ENCODE measurements at places on chromosomes 6 and 20.

- no peak for DNase-seq
Measured at GRCh38 chr6:168451805-168452517, 11.0 kb downstream of the SMOC2 start.

DNA sequence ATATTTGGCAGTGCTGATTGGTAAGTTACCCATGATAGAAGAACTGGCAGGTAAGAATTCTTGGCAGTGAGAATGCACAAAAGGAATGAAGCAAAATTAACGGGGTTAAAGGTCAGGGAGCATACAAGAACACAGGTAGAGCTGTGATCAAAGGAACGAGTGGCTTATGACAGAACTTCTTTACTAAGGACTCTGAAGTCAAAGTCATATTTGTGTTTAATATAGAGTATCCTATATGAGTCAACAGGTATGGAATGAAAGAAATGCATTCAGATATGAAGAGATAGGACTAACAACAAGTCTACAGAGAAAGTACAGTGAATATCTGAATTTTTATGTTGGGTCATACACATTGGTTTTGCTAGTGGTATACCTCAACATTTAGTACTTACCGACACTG is 209.0 kb upstream of the CITED2 start:
- DNase-seq = no peak

GRCh38 chr6:120077489-120077888 is 727.9 kb upstream of the MAN1A1 start:
- peak; percentile 20 for DNase-seq

- DNase-seq = no peak
Measured at GRCh38 chr6:124002377-124003081, 198.9 kb downstream of the NKAIN2 start.

DNA sequence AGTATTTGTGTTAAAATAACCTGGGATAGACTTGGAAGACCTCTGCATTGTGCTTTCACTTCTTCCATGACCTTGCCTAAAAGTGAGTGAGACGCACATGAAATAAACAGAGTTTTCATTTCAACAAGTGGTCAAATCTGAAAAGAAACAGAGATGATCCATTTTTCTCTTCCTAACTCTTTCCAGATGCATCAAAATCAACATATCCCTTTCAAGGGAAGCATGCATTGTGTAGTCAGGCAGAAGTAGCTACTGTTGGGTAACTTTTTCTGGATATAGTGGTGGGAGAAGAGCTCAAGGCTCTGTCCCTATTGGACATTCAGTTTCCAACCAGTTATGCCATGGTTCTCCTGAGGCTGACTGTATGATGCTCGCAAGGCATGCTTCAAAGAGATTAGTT is 233.0 kb upstream of the JAG1 start:
- DNase-seq = no peak

DNA sequence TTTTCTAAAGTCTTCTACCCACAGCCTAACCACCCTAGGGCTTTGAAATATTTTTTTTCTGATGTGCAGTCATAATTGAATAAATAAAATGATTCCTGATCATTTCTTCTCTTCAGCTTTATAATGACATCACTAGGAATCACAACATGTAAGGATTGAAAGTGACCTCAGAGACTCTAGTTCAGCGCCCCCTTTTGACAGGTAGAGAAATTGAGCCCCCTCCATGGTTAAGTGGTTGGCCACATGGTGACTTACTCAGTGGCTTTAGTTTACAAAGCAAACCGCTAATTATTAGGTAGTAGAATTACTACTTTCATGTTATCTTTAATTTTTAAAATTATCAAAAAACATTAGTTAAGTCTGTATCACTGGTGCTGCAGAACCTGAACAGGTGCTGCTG is 13.3 kb upstream of the SLC2A12 start:
- peak; percentile 34 for DNase-seq

DNA sequence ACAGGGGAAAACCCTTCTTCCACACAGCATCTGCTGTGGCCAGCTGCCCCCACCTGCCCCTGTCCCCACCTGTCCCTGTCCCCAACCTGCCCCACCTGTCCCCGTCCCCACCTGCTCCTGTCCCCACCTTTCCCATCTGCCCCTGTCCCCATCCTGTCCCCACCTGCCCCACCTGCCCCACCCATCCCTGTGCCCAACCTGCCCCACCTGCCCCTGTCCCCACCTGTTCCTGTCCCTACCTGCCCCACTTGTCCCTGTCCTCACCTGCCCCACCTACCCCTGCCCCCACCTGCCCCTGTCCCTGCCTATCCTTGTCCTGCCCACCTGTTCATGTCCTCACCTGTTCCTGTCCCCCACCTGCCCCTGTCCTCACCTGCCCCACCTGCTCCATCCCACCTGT is 6.4 kb upstream of the MYT1 start:
- DNase-seq = no peak

DNA sequence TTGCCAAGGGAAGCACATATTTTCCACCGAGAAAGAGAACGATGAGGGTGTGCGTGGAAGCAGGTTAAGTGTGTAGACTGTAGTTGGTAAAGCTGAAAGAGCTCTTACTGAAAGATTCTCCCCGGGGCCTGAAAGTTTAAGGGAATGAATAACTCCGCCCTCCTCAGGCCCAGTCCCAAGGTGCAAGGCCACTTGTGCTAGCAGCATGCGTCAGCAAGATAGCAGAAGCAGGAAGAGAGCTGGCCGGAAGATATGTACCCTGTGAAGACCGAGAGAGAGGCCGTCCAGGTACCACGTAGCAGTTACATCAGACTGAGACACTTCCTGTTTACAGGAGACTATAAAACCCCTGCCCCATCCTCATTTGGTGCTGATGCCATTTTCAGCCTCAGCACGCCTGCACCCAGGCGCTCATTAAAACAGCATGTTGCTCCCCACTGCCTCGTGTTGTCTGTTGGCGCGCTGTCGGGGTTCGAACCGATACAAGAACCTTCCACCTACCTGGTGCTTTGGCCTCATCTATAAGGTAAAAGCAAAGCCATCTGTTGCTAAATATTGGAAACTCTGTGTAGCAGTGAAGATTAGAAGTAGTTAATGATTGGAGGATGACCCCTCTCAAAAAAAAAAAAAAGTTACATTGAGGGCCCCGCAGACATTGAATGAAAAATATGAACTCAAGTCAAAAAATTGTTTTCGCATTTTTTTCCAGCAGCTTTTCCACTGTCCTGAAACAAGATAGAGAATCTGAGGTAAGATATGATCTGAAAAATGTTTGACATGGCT is 18.6 kb upstream of the FAM135A start:
- no peak for DNase-seq

GRCh38 chr6:134205366-134205765 is 112.5 kb downstream of the SGK1 start:
- no peak for DNase-seq

DNA sequence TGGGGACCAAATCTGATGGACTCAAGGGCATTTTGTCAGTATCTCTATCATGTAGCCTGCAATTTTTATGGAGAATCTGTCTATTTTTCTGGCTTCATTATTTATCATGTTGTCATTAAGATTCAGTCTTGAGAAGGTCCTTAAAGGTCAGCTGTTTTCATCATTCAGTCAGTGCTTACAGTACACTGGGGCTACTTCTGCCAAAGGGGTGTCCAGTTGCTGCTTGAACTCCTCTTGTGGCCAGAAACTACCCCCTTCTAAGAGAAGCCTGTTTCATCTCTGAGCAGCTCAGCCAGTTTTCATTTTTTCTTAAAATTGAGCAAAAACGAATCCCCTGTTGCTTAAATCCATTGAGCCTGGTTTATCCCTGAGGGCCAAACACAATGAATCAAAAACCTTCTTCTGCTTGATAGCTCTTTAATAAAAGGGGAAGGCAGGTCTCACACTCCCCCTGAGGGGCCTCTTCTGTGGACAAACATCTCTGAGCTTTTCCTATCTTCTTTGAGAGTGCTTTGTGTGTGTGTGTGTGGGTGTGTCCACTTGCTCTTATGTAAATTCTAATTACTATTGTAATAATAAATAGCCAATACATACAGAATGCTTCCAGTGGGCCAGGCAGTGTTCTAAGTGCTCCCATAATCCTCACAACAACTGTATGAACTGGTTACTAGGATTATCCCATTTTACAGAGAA is 172.2 kb downstream of the PLCB1 start:
- DNase-seq = no peak

DNA sequence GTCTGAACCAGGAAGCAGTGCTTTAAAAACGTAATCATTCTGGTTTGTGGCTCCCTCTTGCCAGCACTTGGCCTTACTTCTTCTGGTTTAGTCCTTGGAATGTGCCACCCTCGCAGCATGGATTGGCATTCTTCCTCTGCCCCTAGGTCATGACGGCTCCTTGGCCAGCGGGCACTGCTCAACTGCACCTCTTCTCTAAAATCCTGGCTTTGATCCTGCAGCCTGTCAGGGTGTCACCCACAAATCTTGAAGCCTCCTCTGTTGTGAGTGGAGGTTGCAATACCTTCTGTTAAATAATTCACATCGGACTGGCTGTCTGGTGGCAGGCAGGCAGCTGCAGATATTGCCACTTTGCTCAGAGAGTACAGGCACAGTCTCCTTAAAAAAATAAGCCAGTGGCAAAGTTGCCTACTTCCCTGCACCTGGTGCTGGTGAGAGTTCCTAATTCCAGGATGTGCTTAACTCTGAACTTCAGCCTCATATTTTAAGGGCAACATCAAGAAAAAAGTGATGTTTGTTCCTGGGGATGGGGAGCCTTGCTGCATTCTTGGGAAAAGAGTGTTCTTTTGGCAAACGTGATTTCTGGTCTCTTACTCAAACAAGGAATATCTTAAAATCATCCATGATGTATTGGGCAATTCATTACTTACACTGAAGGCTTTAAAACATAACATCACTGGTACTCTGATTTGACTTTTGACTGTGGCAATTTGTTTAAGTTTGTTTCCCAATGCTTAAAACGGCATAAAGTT is 179.8 kb downstream of the FOXA2 start:
- peak; percentile 41 for DNase-seq

DNA sequence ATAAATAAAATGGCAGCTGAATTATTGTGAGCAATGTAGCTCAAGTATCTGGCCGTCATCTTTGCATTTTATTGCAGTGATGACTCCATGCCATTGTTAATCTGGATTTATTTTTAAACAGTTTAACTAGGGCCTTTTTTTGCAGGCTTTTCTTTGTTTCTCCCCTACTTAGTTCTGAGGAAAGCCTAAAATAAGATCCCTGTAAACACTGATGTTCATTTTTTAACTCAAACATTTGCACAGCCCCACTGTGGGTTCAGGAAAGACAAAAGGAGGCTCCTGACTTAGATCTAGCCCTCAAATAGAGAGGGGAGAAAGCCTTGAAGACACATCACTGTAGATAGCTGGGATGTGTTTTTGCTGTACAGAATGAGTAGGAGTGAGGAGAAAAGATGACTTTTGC is 69.2 kb downstream of the PLEKHG1 start:
- peak; percentile 26 for DNase-seq

GRCh38 chr6:26524722-26525370 is 13.3 kb upstream of the HMGN4 start:
- DNase-seq = no peak

DNA sequence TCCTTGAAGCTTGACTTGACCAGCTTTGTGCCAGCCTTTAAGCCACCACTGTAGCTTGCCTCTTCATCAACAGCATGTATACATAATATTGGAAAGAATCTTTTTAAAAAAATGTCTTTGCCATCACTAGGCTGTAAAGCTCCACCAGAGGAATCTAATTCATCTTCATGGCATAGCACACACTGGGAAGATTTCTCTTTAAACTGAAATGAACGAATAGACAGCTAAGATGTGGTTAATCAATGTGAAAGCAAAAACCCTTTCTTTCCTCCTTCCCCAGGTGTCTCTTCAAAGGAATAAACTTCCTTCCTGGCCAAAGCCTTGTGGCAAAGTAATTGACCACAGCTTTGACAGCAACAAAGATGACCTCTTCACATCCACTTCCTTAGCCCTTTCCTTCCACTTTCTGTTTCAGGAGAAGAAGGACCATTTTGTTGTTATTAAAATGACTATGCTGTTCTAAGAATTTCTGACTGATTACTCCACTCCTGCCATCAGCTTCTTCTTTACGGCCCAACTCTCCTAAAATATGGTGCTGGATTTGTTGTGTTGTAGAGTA is 428.7 kb upstream of the SOX4 start:
- DNase-seq = no peak

- DNase-seq = no peak
Measured at GRCh38 chr20:2227861-2228260, 67.9 kb upstream of the TGM3 start.

- DNase-seq = peak; percentile 97
Measured at GRCh38 chr6:87723170-87724078, 21.4 kb upstream of the AKIRIN2 start.

GRCh38 chr6:152391179-152391880 is 245.8 kb downstream of the SYNE1 start:
- no peak for DNase-seq

- DNase-seq = no peak
Measured at GRCh38 chr20:39810309-39810708, 848.2 kb downstream of the DHX35 start.

DNA sequence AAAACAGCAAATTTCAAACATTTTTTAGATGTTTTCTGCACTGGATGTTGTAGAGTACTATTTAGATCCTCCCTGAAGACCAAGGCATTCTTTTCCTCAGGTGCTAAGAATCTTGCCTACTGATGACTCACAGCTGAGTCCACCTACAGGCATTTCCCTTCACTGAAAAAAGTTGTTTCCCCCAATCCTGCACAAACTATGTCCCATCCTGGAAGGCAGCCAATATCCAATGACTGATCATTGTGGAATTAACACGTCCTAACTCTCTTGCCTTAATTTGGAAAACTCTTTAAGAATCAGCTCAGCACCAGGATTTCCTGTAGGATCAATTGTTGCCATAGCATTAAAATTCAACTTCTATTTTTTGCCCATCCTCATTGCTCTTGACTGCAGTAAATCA is 268.4 kb upstream of the IRAK1BP1 start:
- DNase-seq = peak; percentile 86

- DNase-seq = no peak
Measured at GRCh38 chr6:82372656-82373055, 9.0 kb downstream of the TPBG start.

DNA sequence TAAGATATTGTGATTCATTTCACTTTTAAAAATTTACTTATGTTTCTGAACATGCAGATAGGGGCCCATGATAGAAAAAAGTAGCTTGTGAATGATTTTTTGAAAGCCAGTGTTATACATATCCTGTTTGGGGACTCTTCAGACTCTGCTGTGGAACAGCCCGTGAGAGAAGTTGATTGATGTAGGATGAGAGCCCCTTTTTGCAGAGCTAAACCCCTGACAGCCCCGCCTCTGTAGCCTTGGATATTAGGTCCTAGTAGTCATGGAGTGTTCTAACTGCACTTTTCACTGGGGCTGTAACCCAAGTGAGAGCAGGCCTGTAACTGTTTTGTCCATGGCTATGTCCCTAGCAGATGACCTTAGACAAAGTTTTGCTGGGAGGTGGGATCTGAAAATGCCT is 8.2 kb downstream of the TMEM200A start:
- no peak for DNase-seq

GRCh38 chr20:10077081-10077471 is 42.3 kb downstream of the ANKEF1 start:
- no peak for DNase-seq

DNA sequence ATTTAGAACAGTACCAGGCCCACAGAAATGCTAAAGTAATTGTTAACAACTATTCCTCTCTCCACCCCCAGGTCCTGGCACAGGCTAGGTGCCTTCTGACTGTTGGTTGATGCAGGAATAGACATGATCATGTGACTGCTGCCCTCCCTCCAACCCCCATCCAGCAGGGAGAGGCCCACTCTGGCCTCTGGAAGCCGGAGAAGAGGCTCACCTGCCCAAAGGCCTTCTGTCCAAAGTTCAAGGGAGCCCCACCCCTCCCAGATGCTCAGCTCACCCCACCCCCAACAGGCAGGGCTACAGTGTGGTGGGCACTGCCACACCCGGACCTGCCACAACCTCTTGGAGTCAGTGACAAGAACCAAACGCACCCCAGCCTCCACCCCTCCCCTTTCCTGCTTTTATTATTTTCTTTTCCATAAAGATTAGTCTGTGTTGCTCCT is 26.9 kb upstream of the FOXP4 start:
- no peak for DNase-seq

- no peak for DNase-seq
Measured at GRCh38 chr6:33521489-33522091, 58.5 kb downstream of the BAK1 start.

Measured in GM23248 (cell line).